ENCODE measurements at places on chromosomes 2 and 18.

DNA sequence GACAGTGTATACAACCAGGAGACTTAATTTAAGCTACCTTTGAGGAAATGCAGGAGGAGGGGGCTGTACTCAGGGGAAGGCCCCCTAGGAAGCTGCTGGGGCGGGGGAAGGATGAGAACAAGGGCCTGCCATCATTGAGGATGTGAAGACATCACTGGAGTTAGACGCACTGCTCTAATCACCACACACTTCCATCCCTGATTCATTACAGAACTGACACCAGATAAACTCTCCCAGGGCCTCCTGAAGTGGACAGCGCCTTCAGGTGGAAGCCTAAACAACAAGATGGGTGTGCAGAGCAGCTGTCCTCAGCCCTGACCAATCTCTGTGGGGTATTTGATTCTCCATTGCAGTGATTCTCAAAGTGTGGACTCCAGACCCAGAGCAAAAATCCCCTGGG is 30.6 kb upstream of the SLC35G4 start:
- DNase-seq: no peak

- no peak for DNase-seq
These were observed 455.0 kb upstream of the ST6GAL2 start for GRCh38 chr2:107340955-107341354.

DNA sequence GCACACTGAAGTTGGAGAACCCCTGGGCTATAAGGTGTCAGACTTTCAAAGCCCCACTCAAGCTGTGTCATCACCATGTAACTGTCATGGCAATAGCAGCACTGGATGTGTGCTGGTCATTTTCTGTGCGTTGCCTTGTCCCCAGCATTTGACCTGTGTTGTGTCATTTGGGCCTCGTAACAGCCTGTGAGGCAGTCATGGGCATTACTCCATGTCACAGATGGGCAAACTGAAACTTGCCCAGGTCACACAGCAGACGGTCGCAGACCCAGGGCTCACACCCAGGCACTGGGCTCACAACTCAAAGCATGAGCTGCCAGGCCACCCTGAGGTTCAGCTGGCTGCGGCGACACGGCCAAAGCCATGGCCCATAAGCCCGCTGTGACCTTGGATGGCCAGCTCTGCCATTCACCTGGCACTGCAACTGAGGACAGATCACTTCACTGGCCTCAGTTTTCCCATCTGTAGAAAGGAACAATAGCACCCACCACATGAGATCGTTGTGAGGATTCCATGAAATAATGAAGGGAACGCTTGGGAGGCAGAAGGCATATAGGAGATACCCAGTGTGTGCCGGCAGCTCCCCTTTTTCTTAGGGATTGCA is 36.7 kb downstream of the INHBB start:
- no peak for DNase-seq

DNA sequence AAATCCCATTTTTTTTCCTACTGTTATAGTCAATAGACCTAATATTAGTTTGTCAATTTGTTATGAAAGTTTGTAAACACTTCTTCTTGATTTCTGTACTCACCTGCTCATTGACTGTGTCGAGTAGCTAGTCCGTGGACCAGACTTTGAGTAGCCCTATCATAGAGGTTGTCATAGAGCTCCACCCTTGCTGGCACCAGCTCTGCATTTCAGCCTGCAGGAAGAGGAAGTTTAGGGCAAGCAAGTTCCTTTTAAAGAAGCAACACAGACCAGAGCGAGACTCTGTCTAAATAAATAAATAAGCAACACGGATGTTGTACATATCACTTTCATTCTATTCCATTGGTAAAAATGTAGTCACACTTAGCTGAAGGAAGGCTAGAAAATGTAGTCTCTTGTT is 74.0 kb downstream of the MCFD2 start:
- no peak for DNase-seq

DNA sequence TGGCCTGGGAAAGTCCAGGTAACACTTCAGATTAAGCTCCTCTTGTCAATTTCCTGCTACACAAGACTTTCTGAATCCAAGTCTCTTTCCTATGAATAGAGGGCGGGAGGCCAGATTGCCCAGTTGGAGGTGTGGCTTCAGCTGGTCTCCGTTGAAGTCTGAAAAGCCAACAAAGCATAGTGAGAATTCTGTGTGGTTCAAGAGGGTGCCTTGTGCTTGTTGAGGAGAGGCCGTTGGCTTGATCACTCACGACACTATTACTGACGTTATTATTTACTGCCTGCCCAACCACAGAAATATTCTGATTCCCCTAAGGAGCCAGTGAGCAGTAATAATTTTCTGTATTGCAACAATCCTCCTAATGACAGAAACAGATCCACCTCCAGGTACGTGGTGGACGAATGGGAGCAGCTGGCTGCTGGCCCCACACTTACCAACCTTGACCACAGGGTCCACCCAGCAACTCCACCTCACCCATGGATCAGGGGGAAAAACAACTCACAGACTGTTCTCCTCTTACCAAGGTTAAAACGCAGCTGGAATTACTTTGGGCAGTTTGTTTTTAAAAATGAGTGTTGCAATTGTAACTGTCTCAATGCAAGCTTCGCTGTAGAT is 21.9 kb downstream of the NRP2 start:
- DNase-seq: no peak

DNA sequence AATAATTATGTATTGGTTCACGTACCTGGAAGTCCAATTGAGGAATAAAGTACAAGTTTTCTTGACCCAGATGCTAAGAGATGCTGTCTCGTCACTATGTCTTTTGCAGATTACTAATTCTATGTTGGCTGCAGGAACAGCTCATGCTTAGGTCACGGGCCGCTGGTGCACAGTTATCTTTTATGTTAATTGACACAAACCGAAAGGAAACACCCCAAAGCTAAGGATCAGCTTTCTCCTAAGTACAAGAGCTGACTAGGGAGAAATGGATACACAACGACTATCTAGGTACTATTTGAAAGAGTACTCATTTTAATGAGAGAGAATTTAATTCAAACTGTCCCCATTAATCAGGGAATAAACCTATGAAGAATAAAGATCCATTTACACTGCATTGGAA is 217.7 kb upstream of the SLC35G4 start:
- no peak for DNase-seq

- no peak for DNase-seq
These were observed 121.1 kb downstream of the SETBP1 start for GRCh38 chr18:44801781-44802180.

DNA sequence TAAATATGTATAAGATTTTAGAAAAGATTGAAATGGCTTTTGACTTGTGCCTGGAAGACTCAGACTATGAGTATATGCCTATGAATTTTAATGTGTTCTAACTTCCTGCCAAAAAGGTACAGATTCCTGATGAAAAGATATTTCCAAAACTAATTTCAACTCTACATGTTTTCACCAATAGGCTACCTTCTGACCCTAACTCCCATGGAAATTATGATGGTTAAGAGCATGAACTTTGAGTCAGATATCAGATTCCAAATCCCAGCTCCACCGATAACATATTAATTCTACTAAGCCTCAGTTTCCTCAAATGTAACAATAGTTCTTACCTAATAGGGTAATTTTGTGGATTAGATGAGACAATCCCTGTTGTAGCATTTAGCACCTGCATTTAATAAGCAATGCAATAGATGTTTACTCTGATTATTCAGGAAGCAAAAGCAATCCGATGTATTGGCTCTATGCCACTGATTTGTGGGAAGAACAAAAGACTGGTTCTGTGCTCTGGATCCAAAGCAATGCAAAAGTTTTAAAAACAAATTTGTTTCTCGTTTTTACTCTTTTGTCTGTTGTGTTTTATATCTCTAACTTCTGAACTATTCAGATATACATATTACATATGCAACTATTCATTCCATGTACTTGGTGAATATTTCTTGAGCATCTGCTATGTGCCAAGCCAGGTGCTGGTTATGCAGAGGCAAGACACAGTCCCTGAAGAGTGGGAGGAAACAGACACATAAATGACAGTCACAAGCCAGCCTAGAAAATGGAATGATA is 115.4 kb downstream of the GATA6 start:
- DNase-seq: no peak

GRCh38 chr2:61090386-61090921 is 24.8 kb downstream of the SANBR start:
- no peak for DNase-seq

DNA sequence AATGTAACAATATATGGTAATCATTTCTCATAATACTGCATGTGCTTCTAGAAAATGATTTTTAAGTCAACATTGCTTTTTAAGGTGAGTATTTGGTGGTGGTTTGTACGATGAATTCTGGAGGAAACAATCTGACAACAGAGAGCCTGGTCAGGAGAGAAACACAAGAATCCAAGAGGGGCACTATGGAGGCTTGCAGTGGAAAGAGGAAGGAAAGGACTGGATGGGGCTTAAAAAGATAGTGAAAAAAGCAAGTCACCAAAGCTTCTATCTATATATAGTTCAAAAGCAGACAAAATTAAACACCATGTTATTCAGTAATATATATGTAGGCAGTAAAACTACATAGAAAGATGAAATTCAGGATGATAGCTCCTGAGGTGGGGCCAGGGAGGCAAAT is 109.4 kb upstream of the SERTAD2 start:
- no peak for DNase-seq
